ENCODE measurements at places on chromosomes 16 and 17. TPM values are rescaled to one million over a fixed set of nuclear protein-coding genes. Genes with fewer than 3 reads are reported as not detected.

ZP2 gene
- total RNA-seq, result not detected

GLIS2 gene
- total RNA-seq, result 2.6 TPM

TEKT1 gene
- total RNA-seq, result not detected

USP36 gene
- total RNA-seq, result 17.8 TPM

MMP28 gene
- total RNA-seq, result 0.12 TPM

CRYM gene
- total RNA-seq, result 0.26 TPM

CCL1 gene
- total RNA-seq, result not detected

WFIKKN1 gene
- total RNA-seq, result 0.12 TPM

SLC6A2 gene
- not detected for total RNA-seq

PRRT2 gene
- total RNA-seq, result 0.26 TPM

MYH13 gene
- not detected for total RNA-seq

MMP25 gene
- not detected for total RNA-seq

HSD17B1 gene
- 1.2 TPM for total RNA-seq

ABR gene
- total RNA-seq, result 78.2 TPM

MFAP4 gene
- total RNA-seq, result 3.1 TPM

CFAP52 gene
- total RNA-seq, result 0.06 TPM

TLCD3B gene
- total RNA-seq, result 0.19 TPM

GDPD3 gene
- 0.99 TPM for total RNA-seq

RCVRN gene
- not detected for total RNA-seq

YBX2 gene
- not detected for total RNA-seq

AOC3 gene
- 0.26 TPM for total RNA-seq

ZNF646 gene
- total RNA-seq, result 11.1 TPM

ARMC5 gene
- total RNA-seq, result 10.3 TPM

DNAH2 gene
- total RNA-seq, result 0.13 TPM

ITGAD gene
- total RNA-seq, result not detected

INCA1 gene
- 0.25 TPM for total RNA-seq

EVPLL gene
- not detected for total RNA-seq

NXPH3 gene
- total RNA-seq, result 4.4 TPM

CRISPLD2 gene
- 1.5 TPM for total RNA-seq

IRX6 gene
- total RNA-seq, result not detected

TPSB2 gene
- total RNA-seq, result not detected

IGSF6 gene
- not detected for total RNA-seq

CISD3 gene
- total RNA-seq, result 5.8 TPM

GINS3 gene
- total RNA-seq, result 2.8 TPM

ADAP2 gene
- total RNA-seq, result 0.79 TPM

PEMT gene
- total RNA-seq, result 18.6 TPM

PPL gene
- 15.2 TPM for total RNA-seq

PRR15L gene
- total RNA-seq, result not detected

HAS3 gene
- 0.66 TPM for total RNA-seq

SDK2 gene
- total RNA-seq, result under 0.01 TPM

C17orf78 gene
- total RNA-seq, result not detected

KRT39 gene
- total RNA-seq, result not detected

CAPNS2 gene
- 0.26 TPM for total RNA-seq

RMI2 gene
- 5.2 TPM for total RNA-seq

ADAD2 gene
- not detected for total RNA-seq

LDHD gene
- total RNA-seq, result 0.31 TPM

SRL gene
- not detected for total RNA-seq
